Breast epithelium (tissue), 4 donors: ENCODE measurements at places on chromosomes 4 and X. TPM values are rescaled to one million over a fixed set of nuclear protein-coding genes. Genes with fewer than 3 reads are reported as not detected.

GRCh38 chr4:67922697-67923096 lies 38.9 kb upstream of the TMPRSS11D start:
- H3K27ac ChIP-seq = no peak overlapping the region
- no peaks in the 10 kb centered on the region for H3K4me1 ChIP-seq
- H3K27me3 ChIP-seq = no peaks in the 10 kb centered on the region
- no peak for DNase-seq
- no peak overlapping the region for H3K4me3 ChIP-seq

GRCh38 chr4:41598580-41598979 lies 60.6 kb downstream of the LIMCH1 start:
- H3K27ac ChIP-seq = no peak overlapping the region
- H3K4me3 ChIP-seq = no peak overlapping the region
- H3K27me3 ChIP-seq = no peaks in the 10 kb centered on the region
- DNase-seq = no peak

HGFAC gene
- total RNA-seq = 0.59 TPM

- H3K27me3 ChIP-seq = peaks cover 44% of the 10 kb centered on the region
- no peak for DNase-seq
- H3K4me1 ChIP-seq = no peaks in the 10 kb centered on the region
- no peak overlapping the region for H3K4me3 ChIP-seq
These were observed 132.7 kb downstream of the CPZ start for GRCh38 chr4:8725071-8725841.

- H3K36me3 ChIP-seq = no peaks in the 10 kb centered on the region
- DNase-seq = no peak
- no peaks in the 10 kb centered on the region for H3K4me1 ChIP-seq
- H3K4me3 ChIP-seq = no peak overlapping the region
- H3K27ac ChIP-seq = peak overlapping the region; percentile 77
- no peaks in the 10 kb centered on the region for H3K27me3 ChIP-seq
These were observed 204.7 kb downstream of the CBR4 start for GRCh38 chr4:168805341-168805740.

- no peaks in the 10 kb centered on the region for H3K27me3 ChIP-seq
- H3K4me3 ChIP-seq = no peak overlapping the region
- no peak overlapping the region for H3K27ac ChIP-seq
These were observed 105.2 kb downstream of the FRAS1 start for GRCh38 chr4:78162342-78162741.

PTPN13 gene
- 49.6 TPM for total RNA-seq

DNA sequence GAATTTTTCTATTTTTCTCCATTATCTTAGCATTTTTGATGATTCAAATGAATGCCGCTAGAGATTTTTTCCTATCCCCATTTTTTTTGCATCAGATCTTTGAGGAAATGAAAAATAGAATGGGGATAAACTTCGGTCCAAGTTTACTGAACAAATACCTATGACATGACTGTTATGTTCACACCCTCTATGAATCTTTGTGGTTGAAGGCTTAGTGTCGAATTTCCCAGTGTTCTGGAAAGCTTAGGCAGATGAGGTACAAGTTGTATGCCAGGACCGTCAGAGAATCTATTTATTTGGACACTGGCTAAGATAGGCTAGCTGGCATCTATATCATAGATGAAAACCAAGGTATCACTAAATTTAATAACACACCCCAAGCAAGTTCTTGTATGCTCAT lies 123.4 kb downstream of the SPCS3 start:
- DNase-seq = no peak
- H3K36me3 ChIP-seq = no peaks in the 10 kb centered on the region
- no peaks in the 10 kb centered on the region for H3K4me1 ChIP-seq

COL4A5 gene
- total RNA-seq = 88.1 TPM

SORBS2 gene
- total RNA-seq = 132 TPM

ARMCX1 gene
- 43.4 TPM for total RNA-seq
